ENCODE measurements at places on chromosomes 16 and 17.

DNA sequence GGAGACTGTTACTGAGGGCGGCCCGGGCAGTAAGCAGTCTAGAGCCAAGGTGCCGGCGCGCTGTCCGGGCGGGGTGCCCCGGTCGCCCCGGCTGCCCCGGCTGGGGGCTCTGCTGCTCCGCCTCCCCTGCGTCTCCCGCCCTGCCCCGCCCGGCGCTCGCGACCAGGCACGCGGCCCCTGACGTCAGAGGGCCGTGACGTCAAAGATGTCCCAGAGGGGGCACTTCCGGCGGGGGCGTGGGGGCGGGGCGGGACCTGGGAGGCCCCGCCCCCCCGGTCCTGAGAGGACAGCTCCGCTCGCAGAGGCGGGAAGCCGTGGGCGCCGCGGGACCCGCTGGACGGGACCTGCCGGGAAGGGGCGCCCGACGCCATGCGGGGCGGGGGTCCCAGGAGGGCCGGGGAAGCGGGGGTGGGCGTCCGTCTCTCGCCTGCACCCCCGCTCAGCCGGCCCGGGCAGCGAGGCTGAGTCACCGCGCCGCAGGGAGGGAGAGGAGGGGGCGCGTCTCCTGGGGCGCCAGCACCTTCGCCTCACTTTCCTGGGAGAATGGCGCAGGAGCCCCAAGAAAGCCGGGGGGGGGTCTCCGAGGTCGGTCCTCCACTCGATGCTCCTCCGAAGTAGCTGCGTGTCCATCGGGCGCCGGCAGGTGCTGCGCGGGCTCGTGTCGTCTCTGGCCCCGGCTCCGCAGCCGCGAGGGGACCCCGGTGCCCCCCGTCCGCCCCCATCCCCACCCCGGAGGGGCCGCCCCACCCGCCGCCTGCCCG lies 4.4 kb upstream of the HIC1 start:
- DNase-seq = peak; percentile 72

DNA sequence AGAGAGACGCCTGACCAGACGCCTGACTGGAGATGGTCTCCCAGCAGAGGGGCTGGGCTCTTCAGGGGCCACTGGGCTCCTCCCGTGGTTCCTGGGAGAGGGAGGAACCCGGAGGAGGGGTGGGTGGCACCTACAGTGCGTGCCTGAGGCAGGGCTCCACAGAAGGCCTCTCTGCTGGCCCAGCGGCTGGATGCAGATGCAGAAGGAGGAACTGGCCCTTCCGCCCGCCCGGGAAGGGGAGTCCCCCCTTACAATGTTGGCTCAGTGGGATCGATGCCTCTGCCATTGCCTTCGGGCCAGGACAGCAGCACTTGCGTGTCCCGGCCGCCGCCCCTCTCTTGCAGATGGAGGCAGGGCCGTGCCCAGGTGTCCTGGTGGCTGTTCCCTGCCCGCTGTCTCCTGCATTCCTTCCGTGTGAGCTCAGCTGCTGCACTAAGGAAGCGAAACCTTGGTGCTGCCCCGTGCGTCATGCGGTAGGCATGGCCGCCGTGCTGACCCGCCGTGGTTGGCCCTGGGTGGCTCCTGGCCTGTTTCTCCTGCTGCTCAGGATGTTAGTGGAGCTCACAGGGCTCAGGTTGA lies 15.1 kb downstream of the BAIAP2 start:
- no peak for DNase-seq

DNA sequence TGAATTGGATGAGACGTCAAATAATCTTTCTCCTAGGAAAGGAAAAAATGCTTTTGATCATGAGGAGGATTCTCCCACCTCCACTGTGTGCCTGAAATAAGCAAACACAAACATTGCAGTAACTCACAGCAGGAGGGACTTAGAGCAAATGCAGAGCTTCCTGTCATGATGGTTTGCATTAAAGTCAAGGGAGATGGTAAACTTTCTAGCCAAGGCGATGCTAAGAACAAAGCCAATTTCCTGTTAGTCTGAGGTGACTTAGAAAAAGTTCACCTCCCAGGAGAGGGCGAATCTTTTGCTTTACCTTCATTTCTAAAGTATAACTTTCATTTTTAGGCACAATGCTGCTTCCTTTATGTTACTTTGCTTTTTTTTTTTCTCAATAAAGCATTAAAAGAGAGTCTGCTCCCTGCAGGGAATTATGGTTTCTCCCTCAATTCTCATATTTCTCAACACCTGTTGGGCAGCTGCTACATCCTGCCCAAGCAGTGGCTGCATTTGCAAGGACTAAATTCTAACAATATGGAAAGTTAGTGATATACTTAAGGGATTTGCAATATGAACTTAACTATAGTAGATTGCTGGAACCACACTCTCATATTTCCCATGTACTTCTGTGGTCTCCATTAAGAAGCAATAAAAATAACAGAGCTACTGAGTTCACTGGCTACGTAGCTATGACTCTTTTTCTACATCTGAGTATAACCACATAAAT lies 175.6 kb downstream of the PCTP start:
- no peak for DNase-seq

GRCh38 chr17:17816240-17816814 lies 20.5 kb downstream of the SREBF1 start:
- DNase-seq = no peak

GRCh38 chr16:79247386-79247785 lies 353.2 kb downstream of the MAF start:
- DNase-seq = no peak

DNA sequence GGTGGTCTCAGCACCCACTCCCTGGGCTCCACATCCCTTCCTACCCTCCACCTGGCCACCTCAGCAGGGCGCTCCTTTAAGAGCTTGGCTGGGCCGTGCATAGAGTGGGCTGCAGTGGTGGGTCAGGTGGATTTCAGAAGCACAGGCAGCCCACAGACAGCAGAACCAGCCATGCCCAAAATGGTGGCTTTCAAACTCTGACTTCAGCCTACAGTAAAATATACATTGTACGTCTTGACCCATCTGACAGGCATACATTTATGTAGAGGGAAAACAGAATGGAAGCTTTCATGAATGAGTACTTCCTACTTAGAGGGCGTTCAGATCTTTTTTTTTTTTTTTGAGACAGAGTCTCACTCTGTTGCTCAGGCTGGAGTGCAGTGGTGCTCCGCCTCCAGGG lies 26.0 kb upstream of the LASP1NB start:
- DNase-seq = no peak

DNA sequence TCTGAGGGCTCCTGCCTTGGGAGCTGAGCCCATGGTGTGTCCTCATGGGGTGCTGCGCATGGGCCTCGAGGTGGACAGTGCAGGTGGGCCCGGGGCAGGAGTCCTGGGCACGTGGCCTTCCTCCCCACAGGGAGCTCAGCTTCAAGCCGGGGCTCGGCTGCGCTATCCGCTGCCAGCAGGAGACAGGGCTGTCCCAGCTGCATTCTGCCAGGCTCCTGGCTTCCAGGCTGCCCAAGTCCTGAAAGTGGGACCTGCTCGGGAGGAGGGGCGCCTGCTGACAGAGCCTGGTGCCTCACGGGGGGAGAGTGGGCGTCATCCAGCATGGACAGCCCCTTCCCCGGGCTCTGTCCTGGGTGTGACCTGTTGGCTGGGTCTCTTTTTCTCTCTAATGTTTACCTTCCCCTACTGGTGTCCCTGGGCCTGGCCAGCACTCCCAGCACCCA lies 7.1 kb downstream of the TRAF7 start:
- no peak for DNase-seq

DNA sequence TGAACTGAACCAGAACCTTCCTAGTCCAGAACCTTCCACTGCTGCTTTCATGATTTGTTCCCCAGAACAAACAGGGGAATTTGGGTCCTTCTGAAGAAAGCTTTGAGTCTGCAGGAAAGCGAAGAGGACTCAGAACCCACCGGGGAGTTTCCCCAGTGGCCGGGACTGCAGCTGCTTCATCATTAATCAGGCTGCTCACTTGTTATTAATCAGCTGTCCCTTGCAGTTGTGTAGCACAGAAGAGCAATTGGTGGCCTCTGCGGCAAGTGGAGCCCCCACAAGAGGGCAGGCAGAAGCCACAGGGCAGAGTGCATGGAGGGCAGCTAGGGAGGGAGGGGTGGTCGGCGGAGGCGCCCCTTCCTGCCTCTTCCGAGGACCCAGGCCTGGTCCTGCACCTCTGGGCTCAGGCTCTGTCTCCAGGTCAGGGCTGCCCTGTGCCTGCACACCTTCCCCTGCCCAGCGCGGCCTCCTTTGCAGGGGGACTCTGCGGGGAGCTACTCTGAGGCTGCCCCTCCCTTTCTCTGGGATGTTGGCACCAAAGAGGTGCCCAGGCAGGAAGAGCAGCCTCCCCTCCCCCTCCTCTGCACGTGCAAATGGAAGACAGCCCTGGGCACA lies 6.9 kb downstream of the CCL17 start:
- no peak for DNase-seq

GRCh38 chr16:64238571-64238970 lies 883.3 kb downstream of the CDH11 start:
- DNase-seq = no peak

All from central memory CD8-positive, alpha-beta T cell (primary cell).